Activated CD8-positive, alpha-beta memory T cell treated with anti-CD3 and anti-CD28 coated beads for 1 hour (primary cell): ENCODE measurements at places on chromosomes 16 and 17.

- DNase-seq: no peak
These were observed 111.7 kb downstream of the SPECC1 start for GRCh38 chr17:20120836-20121235.

GRCh38 chr17:6427279-6427781, 7.6 kb downstream of the AIPL1 start:
- no peak for DNase-seq

DNA sequence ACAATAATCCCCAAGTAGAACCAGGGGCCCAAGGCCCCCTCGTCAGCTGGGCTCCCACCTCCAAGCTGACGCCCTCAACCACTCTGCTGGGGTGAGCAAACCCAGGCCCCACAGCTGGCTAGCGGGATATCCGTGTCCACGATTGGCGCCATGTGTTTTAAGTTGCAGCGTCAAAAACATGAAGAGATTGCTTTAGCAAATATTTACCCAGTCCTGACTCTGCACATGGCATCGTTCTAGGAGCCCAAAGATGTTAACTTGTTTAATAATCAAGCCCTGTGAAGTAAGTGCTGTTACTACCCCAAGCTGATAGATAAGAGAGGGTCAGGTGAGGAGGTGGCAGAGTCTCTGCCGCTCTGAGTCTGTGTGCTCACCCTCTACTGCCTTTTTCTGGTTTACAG, 344 bp upstream of the SEPTIN12 start:
- DNase-seq: no peak

DNA sequence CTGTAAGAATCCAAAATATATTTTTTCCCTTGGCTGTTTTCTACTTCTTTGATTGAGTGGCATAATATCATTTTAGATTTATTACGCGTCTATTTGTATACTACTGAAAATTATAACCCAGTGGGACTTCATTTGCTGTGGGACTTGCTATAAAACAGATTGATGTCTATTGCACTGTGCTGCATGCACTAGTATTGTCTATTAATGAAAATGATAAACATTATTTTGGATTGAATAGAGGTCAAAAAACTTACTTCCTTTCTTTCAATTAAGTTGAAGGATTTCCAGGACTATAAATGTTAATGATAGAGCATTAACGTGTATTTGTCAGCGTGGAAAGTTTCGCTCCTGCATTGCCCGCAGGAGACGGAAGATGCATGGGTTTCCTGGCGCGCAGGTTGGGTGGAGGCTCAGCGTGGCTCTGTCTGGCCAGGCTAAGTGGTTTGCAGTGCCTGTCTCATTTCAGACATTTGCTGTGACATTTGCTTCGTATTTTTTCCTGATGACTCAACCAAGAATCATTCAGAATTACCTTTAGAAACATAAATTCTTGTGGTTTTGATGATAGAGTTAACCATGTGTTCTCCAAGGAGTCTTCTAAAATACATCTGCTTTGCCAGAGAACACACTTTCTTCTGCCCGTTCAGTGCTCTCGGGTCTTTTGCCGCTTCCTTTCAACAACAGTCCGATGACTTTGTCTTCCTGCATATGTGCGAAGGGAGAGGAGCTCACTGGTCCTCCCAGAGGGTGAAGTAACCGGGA, 216.7 kb downstream of the RPTOR start:
- peak; percentile 46 for DNase-seq

- DNase-seq: no peak
These were observed 13.8 kb upstream of the KCNJ18 start for GRCh38 chr17:21678393-21679081.

GRCh38 chr16:3756113-3756512, 38.8 kb upstream of the TRAP1 start:
- no peak for DNase-seq

- DNase-seq: no peak
These were observed 77.1 kb downstream of the ELAC2 start for GRCh38 chr17:12940699-12941098.

DNA sequence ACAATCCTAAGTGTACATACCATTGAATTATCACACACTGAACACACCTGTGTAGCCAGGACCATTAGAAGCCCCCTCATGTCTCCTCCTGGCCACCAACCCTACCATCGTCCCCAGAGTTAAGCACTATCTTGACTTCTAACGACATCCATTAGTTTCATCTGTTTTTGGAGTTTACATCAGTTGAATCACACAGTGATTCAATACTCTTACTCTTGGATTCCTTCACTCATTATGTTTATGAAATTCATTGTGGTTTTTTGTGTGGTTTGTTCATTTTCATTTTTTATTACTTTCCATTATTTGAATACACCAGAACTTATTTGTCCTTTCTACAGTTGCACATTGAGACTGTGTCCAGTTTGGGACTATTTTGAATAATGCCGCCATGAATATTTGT, 13.6 kb downstream of the DRC7 start:
- DNase-seq: no peak

- no peak for DNase-seq
These were observed 18.3 kb downstream of the CIITA start for GRCh38 chr16:10895053-10895946.

DNA sequence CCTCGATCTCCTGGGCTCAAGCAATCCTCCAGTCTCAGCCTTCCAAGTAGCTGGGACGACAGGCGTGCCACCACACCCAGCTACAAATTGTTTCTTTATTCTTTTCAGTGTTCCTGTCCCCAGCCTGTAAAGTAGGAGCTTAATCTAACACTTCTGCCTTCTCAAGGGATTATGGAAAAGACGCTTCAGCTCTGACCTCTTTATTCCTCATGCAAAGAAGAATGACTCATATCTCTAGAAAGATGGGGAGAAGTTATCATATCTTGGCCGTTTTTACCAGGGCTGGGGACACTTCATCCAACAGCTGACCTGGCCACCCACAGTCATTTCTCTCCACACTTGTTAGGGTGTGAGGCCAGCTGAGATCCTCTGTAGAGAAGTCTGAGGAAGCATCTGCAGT, 172.6 kb downstream of the HAPSTR1 start:
- DNase-seq: no peak
